Nucleus accumbens (tissue), 56 donors: ENCODE measurements at places on chromosomes 11 and 22.

DNA sequence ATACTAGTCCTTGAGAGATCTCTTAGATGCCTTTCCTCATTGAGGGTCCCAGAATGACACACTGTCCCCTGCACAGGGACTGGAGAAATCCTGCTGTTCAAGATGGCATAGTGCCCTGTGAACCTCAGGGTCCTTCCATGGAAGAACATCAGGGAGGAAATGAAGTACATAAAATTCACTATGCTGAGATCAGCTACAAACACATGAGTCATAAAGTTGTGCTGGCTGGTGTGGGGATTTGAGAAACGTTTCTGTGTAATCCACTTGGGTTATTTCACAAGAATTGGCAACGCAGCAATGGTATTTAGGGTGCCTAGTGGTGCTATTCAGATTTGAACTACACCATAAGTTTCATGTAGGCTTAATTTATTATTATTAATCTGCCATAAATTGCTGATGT is 174.4 kb downstream of the MAML2 start:
- no peak for DNase-seq

DNA sequence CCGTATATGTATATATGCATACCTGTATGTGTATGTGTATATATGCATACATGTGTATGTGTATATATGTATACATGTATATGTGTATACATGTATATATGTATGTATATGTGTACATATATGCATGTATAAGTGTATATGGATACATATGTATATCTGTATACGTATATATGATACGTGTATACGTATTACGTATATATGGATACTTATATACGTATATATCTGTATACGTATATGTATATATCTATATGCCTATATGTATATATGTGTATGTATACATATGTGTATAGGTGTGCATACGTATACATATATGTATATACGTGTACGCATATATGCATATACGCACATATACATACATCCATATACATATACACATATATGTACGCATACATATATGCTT is 681.6 kb upstream of the ANO3 start:
- DNase-seq = no peak

DNA sequence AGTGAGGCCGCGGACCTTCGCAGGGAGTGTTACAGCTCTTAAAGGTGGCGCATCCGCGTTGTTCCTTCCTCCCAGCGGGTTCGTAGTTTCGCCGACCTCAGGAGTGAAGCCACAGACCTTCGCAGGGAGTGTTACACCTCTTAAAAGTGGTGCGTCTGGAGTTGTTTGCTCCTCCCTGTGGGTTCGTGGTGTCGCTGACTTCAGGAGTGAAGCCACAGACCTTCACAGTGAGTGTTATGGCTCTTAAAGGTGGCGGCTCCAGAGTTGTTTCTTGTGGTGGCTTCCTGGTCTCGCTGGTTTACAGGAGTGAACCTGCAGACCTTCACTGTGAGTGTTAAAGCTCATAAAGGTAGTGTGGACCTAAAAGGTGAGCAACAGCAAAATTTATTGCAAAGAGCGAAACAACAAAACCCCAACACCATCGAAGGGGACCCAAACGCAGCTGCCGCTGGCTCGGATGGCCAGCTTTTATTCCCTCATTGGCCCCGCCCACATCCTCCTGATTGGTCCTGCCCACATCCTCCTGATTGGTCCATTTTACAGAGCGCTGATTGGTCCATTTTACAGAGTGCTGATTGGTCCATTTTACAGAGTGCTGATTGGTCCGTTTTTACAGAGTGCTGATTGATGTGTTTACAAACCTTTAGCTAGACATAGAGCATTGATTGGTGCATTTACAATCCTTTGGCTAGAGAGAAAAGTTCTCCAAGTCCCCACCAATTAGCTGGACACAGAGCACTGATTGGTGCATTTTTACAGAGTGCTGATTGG is 1.2 kb upstream of the TMEM45B start:
- no peak for DNase-seq

GRCh38 chr22:37045958-37046357 is 5.6 kb upstream of the KCTD17 start:
- DNase-seq = no peak

DNA sequence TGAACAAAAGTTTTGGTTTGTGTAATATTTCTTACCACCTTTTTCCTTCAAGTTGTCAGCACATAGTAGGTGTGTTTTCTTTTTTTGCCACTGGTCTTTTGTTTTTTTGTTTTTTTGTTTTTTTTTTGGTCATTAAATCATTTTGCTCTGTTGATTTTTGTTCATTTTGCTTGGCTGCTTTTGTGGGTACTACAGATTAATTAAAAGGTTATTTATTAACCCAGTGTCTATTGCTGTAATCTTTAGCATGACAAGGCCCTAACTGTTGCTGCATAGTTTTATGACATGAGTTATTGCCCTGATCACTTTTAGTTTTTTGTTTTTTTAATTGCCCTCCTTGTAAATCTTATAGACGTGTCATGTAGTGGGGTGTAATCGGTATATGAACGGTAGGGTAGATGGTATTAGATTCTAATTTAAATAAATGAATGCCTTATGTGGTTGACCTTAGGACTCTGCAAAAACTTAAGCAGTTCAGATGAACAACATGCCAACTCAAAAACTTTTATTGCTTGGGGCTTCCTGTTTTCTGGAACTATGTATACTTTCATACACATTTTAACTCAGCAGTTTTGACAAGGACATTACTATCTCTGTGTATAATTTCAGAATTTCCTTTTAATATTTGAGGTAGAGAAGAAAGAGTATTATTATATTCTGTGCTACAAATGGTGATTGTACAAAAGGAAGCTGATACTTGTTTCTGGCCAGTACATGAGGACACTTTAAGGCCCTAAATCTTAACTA is 7.9 kb downstream of the EWSR1 start:
- DNase-seq = no peak

DNA sequence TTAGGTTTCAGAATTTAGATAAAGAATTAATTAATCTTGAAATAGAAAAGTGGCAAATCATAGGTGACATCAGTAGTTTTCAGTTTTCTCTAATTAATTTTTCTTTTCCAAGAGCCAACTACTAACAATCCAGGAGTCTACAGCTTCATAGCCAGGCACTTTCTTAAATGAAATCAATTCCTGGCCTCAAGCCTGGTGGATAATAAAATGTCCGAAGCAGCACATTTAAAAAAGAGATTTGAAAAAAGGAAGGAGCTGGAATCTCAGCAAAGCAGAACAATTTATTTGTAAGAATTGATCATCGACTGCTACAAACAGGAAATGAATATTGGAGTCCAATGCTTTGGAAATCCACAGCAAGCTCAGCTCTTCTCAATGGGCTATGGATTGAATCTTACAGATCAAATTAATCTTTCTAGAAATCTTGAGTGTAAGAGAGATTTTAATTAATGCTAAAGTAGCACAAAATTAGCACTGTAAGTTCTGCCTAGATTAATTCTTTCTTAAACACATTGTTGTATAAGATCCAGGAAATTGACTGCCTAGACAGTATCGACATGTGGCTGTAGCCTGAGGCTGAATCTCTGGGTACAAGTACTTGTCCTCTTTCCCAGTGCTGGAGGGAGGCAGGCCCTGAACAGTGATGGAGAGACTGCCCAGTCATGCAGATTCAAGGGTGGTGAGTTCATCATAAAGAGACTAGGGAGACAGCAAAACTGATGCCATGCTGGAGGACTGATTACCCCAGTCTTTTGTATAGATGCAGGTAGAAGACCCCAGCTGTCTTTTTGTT is 167.8 kb upstream of the POU2AF2 start:
- DNase-seq = no peak

DNA sequence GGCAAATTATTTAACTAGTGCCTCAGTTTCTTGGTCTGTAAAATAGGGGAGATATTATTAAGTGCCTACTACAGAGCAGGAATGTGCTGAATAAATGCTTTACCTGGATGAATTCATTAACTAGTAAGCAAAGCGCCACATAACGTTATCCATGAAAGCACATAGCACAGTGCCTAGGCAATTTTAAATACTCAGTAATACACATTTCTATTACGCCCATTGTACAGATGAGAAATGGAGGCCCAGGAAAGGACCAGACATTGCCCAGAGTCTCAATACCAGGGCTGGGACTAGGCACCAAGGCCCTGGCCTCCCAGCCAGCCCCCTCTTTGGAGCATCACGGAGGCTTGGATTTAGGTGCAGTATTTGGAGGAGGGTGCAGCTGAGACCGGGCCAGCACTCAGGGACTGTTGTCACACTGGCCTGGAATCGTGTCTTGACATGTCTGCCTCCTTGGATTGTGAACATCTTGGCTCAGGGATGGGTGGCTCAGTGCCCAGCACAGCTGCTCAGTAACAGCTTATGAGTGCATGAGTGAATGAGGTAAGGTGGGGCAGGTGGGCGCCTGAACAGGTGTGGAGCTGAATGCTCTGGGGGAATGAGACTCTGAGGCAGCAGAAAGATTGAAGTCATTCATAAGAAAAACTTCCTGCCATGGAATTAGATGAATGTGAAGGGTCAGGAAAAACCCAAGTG is 42.1 kb upstream of the TPBGL start:
- no peak for DNase-seq

DNA sequence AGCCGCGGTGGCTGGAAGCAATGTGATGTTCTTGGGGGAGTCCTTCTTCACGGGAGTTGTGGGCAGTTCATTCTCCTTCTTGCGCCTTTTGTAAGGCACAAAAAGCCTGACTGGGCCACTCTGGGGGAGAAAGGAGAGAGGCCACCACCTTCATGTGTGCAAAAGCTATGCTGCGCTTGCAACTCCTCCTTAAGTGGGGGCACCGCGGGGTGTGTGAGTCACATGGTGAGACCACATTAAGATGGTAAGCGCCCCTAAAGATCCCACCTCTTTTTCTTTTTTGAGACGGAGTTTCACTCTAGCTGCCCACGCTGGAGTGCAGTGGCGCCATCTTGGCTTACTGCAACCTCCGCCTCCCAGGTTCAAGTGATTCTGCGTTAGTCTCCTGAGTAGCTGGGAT is 14.1 kb downstream of the DEAF1 start:
- DNase-seq = no peak

- DNase-seq = no peak
Observed at GRCh38 chr11:24375351-24375750, 121.5 kb upstream of the LUZP2 start.

DNA sequence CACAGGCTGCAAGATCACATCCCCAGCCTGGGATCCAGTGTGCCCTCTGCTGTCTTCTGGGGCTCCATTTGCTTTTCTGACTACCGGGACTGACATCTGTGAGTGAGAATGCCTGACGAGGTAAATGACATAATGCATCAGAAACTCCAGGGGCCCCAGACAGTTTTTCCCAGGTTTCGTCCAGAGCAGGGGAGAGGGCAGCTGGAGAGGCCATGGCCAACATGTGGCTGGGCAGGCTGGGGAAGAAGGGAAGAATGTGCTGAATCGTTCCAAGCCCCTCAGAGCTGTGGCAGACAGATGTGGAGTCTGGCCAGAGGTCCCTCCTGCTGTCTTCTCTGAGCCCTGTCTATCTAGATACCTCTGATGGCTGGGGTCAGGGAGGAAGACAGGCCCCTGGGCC is 163.9 kb downstream of the TRIM29 start:
- no peak for DNase-seq

- no peak for DNase-seq
Observed at GRCh38 chr11:12245549-12246016, 131.8 kb upstream of the PARVA start.

DNA sequence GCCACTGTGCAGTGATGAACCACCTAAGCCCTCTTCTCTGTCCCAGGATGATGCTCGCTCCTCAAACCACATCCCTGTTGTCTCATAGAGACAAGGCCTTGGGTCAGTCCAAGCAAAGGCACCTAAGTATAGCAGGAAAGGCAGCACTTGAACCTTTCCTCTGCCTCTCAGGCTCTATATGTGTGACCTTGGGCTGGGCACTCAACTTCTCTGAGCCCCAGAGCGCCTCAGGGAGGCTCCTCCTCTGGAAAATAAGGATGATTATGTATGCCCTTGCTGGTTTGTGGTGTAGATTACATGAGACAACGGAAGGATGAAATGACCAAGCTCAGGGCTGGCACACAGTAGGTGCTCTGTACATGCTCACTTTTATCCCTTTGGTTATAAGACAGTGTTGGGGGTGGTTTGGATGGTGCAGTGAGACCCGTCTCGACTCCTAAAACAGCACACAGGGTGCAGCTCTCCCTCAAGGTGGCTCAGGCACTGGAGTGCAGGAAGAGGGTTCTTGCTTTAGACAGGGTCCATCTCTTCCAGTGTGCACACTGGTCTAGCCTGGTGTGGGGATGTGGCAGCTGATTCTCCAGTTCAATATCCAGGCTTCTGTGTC is 40.2 kb upstream of the ACCSL start:
- DNase-seq = no peak

- DNase-seq = no peak
Observed at GRCh38 chr22:49983148-49984042, 22.8 kb downstream of the PIM3 start.

DNA sequence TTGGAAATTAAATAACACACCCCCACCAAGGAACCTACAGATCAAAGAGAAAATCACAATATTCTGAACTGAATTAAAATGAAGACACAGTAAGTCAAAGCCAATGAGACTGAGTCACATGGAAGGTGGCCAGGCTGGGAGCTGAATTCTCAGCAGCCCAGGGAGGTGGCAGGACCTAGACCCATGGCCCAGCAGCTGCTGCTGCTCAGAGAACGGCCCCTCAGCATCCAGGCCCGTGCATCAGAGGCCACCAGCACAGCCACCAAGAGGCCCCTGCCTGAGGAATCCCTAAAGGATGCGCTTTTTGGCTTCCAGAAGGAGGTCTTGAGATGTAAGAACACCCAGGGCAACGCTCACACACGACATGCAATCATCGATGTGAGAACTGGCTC is 35.0 kb downstream of the TBX1 start:
- no peak for DNase-seq

DNA sequence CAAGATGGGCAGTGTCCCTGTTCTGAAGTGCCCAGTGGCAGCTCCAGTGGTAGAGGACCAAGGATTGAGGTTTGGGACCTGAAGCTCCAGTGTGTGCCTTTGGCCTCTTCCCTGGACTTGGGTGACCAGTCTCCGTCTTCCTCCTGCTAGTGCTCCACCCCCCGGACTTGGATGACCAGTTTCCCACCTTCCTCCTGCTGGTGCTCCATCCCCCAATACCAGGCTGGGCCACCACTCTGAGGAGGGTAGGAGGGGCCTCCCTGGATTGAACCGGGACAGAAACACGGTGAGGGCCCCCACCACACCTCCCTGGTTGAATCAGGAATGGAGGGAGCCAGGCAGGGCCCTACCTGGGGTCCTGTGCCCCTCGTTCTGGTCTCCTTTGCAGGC is 10.9 kb upstream of the NEAT1 start:
- no peak for DNase-seq

DNA sequence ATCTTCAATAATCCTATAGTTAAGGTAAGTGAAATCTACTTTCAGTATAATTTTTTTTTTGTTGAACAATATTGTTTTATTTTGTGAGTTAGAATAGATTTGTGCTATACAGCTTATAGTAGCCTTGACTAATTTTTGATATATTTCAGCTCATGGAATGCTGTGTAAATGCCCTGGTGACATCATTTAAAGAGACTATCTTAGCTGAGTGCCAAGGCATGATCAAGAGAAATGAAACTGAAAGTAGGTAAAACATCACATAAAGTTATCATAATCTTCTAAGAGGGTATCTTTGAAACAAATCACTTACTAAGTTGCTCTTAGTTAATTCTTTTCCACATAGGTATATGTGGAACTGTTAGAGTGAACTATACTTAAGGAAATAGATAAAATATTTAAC is 51.4 kb upstream of the ACAT1 start:
- no peak for DNase-seq

GRCh38 chr11:66349084-66349386 is 1.6 kb upstream of the B4GAT1 start:
- DNase-seq = no peak
